ENCODE measurements at places on chromosomes 13 and 19.
A peak's percentile ranks its signal among the peaks of the same experiment; 100 is the strongest.

DNA sequence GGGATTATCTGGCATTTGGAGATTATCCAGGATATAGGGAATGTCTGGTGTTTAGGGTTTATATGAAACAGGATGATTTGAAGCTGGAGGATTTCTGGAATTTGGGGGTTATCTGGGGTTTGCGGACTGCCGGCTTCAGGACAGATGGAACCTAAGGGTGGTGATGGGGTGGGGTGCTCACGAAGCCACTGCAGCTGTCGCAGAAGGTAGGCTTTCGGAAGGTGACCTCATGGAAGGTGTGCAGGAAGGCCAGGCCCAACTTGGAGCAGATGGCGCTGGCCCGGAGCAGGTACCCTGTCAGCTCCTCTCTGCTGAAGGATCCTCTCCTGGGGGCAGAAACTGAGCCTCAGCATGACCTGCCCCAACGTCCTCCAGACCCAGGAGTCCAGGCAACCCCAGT is 9.6 kb downstream of the FAM98C start:
- no peaks in the 10 kb centered on the region for H3K27me3 ChIP-seq
- no peak overlapping the region for H3K4me3 ChIP-seq
- no peaks in the 10 kb centered on the region for H3K36me3 ChIP-seq
- no peak overlapping the region for H3K27ac ChIP-seq

DNA sequence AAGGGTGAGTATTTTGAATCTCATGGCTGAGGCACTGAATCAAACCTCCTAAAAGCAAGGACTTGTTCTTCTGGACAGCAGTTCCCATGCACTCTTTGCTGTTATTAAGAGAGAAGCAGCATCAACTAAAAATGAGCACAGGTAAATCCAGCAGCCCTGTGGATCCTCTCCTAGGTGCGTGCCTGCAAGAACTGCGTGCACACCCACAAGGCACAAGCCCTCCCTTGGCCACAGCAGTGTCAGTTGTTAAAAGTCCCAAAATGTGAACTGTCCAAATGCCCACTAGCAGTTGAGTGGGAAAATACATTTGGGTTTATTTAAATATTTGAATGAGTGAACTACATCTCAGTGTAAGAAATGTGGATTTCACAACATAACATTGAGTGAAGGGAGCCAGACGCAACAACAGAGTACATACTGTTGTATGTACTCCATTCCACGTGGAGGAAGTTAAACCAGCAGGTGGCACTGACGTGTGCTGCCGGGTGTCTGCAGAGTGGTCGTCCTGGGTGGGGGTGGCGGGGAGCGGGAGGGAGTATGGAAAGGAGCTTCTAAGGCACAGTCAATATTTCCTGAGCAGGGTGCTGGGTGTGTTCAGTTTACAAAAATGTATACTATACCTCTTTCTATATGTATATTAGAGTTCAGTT is 266.4 kb downstream of the NALCN start:
- DNase-seq = no peak
- H3K4me3 ChIP-seq = no peak overlapping the region
- no peaks in the 10 kb centered on the region for H3K4me1 ChIP-seq
- H3K27ac ChIP-seq = no peak overlapping the region
- H3K27me3 ChIP-seq = peaks cover 7% of the 10 kb centered on the region

GRCh38 chr13:47146991-47147811 is 250.3 kb upstream of the HTR2A start:
- no peaks in the 10 kb centered on the region for H3K36me3 ChIP-seq
- DNase-seq = no peak
- no peak overlapping the region for H3K4me3 ChIP-seq

DNA sequence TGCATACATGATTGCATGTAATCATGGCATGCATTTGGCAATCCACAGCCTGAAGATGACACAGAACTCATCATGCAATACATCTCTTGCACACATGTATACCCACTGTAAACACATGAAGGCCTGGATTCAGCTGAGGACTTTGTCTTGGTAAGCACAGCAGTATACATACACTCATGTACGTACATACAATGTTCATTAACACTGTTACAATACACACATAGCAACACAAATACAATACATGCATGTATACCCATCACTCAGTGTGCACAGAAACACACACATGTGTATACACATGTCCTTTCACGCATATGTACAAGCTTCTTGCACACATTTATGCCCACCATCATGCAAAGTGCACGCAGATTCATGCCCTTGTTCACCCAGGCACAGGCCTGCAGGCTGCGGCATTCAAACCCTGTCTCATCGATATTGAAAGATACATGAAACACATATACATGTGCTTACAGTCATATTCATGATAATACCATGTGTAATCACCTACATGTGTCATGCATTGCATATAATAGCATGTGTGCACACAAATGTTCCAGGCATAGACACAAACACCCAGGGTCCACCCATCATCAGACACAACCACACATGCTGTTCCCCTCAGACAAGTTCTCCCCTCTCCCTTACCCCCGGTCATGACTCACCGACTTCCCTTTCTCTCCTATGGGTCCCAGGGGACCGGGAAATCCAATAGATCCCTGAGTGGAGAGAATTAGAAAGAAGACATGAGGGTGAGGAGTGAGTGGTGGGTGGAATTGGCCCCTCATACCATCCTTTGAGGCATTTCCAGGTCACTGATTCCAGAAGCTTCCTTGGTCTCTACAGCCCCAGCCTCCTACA is 28.7 kb downstream of the COL5A3 start:
- no peak overlapping the region for H3K4me3 ChIP-seq
- no peaks in the 10 kb centered on the region for H3K27me3 ChIP-seq
- no peaks in the 10 kb centered on the region for H3K36me3 ChIP-seq
- H3K4me1 ChIP-seq = no peaks in the 10 kb centered on the region
- DNase-seq = no peak

DNA sequence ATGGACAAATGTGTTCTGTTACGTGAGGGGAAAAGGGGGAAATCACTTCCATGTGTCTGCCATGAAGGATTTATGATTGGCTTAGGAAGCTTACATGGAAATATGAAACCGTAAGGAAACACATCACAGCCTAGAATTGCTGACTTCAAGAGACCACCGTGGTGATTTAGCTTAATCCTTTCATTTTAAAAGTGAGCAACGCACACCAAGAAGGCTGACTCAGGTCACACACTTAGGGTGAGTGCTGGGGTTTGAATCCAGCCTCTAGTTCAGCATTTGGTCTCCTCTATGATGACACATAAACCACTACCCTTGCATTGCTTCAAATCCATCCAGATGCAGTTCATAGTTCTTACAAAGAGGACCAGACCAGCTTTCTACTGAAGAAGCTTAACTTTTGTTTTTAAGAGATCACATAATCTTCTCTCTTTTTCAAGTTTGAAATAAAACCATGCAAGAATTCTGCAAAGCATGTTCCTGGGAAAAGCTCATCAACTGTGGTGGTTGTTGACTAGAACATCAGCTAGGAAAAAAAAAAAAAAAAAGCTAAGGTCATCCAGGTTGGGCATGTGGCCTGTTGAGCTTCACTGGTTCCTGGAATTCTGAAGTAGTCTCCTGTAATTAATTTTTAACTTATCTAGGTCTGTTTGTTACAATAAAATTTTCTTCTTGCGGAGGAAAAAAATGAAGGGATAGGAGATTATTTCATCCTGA is 60.2 kb upstream of the KL start:
- no peak overlapping the region for H3K27ac ChIP-seq
- no peaks in the 10 kb centered on the region for H3K4me1 ChIP-seq
- no peak overlapping the region for H3K4me3 ChIP-seq
- H3K27me3 ChIP-seq = no peaks in the 10 kb centered on the region
- no peak for DNase-seq

GRCh38 chr19:33375156-33375836 is 1.8 kb downstream of the CEBPG start:
- H3K27ac ChIP-seq = no peak overlapping the region
- H3K4me3 ChIP-seq = no peak overlapping the region

DNA sequence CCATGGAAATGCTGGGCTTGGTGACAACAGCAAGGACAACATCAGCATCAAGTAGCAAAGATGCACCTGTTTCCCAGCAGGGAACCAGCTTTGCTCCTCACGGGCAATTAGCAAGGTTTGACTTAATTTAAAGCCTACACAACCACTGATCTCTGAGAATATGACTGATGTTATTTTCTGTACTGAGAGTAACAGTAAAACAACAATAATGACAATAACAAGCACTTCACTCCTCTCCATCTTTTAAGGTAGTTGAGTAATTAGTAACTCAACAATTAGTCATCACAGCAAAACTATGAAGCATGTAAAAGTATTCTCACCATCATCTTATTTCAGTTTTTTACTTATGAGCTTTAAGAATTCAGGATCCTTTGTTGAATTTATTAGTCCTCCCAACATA is 37.3 kb downstream of the ENOX1 start:
- H3K36me3 ChIP-seq = no peaks in the 10 kb centered on the region
- no peak overlapping the region for H3K27ac ChIP-seq
- DNase-seq = no peak
- H3K4me3 ChIP-seq = no peak overlapping the region

DNA sequence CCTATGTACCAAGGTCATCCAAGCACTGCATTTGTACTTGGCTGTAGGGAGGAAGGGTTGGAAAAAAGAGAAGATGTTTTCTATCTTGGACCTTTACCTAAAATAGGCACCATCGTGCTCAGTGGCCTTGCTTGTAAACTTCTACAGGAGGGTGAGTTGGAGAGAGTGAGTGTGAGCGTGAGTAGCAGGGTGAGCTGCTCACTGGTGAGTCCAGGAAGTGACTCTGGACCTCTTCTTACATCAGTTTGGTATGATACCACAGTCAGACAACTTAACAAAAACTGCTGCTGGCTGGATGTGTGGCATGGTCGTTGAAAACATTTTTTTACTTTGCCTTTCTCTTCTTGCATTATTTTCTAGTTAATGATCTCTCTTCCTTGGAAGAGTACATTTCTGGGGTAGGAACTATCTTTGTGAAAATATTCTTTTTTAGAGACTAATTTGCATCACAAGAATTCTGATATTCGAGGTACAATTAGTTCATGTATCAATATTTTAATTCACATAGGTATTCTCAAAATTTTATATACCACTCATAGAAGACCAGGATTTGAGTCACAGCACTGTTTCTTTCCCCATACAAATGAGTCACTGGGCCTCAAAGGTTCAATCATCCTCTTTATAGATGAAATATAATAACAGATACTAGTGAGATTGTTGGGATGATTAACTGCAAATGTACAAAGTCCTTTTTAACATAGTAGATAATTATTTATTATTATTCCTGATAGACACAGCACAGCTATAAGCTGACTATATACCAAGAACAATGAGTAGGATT is 651 bp downstream of the SERPINE3 start:
- no peak overlapping the region for H3K4me3 ChIP-seq
- H3K36me3 ChIP-seq = no peaks in the 10 kb centered on the region
- H3K27me3 ChIP-seq = no peaks in the 10 kb centered on the region
- H3K4me1 ChIP-seq = no peaks in the 10 kb centered on the region
- DNase-seq = no peak

GRCh38 chr13:114104655-114105520 is 27.5 kb downstream of the RASA3 start:
- H3K4me3 ChIP-seq = no peak overlapping the region
- H3K36me3 ChIP-seq = peaks cover 25% of the 10 kb centered on the region
- H3K27ac ChIP-seq = peak overlapping the region; percentile 46
- H3K4me1 ChIP-seq = peaks cover 95% of the 10 kb centered on the region
- no peaks in the 10 kb centered on the region for H3K27me3 ChIP-seq
- peak; percentile 60 for DNase-seq

GRCh38 chr13:48891586-48891985 is 84.1 kb upstream of the FNDC3A start:
- DNase-seq = no peak
- H3K4me1 ChIP-seq = no peaks in the 10 kb centered on the region
- H3K27ac ChIP-seq = no peak overlapping the region
- H3K4me3 ChIP-seq = no peak overlapping the region
- no peaks in the 10 kb centered on the region for H3K27me3 ChIP-seq

DNA sequence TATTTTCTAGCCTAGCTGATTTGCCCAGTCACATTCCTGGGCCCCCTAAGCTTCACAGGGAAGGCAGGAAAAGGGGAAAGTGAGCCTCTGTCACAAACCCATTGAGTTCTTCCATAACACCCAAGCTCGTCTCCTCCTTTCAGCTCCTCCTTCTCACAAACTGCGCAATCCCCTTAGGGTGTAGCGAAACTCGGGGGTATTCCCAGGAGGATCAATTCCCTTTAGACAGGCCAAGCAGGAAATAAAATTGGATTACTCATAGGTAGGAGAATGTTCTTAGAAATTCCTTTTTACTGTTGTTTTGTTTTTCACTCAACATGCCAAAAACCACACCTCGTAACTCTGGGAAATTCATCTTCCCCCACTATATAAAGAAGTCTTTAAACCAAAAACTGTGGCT is 139.3 kb downstream of the IRS2 start:
- no peak for DNase-seq
- H3K4me3 ChIP-seq = no peak overlapping the region
- no peak overlapping the region for H3K27ac ChIP-seq
- peaks cover 6% of the 10 kb centered on the region for H3K4me1 ChIP-seq

Measured in natural killer cell (primary cell).